ENCODE measurements at places on chromosomes 12 and 14.
A peak's percentile ranks its signal among the peaks of the same experiment; 100 is the strongest.

GRCh38 chr14:56027916-56028712, 90.1 kb upstream of the PELI2 start:
- DNase-seq, result no peak

DNA sequence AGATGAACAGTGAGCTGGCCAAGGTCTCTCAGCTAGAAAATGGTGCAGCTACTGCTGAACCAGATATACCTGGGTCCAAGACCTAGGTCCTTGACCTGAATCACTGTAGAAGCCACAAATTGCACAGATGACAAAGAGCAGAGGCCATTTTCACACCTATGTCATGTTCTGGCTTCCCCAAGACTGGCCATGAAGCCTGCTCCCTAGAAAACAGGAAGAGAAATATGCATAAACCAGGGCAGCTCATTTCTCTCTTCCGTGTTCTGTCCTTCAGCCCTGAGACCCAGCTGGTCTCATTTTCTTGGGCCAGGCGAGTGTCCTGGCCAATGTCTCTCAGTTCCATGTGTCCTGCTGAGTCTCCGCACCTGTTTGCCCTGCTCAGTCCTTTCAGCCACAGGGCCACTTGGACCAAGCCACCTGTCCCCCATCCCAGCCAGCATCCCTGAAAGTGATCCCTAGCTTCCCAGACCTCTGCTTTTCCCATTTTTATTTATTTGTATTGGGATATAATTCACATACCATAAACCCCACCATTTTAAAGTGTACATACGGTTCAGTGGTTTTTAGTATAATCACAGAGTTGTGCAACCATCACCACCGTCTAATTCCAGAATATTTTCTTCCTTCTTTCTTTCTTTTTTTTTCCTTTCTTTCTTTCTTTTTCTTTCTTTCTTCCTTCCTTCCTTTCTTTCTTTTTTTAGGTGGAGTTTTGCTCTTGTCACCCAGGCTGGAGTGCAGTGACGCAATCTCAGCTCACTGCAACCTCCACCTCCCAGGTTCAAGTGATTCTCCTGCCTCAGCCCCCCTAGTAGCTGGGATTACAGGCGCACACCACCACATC, 27.0 kb downstream of the P2RX7 start:
- no peak for DNase-seq

- no peak for DNase-seq
These were observed 175.8 kb downstream of the DERA start for GRCh38 chr12:16086942-16087341.

DNA sequence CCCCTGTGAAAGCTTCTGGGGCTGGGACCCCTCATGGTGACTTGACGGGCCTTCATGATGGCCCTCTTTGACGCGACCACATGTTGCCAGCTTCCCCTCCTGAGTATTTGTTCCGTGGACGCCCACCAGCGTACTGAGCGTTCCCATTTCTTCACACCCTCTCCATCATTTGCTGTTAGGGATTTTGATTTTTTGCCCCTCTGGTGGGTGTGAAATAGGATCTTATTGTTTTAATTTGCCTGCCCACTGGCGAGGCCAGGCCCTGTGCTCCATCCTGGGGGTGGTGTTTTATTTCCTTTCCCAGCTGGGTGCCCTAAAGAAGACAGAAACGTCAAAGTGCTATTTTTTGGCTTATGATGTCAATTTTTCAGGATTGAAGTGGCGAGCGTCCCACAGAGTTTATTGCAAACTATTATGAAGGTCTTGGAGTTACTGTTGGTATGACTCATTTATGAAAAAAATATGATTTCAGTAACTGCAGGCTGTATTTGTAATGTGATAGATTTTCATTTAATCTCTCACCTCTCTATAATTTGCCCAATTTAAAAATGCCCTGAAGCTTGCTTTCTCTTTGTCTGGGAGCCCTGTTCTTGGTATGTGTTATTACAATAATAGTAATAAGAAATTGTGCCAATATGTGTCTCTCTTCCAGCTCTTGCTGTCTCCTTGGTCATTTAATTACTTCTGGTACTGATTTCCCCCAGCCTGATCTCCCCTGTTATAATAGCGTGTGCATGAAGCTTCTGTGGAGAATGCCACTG, 99.6 kb downstream of the SLC25A47 start:
- no peak for DNase-seq

DNA sequence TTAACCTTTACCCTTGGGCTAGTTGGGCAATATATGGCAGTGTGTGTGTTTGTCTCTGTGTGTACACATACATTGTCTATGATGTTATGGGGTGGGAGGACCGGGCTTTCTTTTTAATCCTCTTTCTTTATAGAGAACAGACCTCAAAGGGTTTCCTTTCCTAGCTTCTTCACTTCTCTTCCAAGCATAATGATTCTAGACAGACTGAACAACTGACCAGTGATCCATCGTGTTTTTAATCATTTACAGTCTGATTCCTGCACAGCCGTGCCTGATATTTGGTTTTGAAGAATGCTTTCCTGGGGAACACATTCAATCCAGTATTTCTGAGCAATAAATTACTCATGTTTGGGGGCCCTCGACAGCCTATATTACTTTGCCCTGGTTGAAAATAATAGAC, 481.1 kb upstream of the DCN start:
- DNase-seq, result no peak

- DNase-seq, result no peak
These were observed 670 bp upstream of the BEGAIN start for GRCh38 chr14:100587763-100588411.

GRCh38 chr12:43111608-43112007, 440.4 kb downstream of the ADAMTS20 start:
- no peak for DNase-seq

- no peak for DNase-seq
These were observed 62.5 kb downstream of the SLC38A6 start for GRCh38 chr14:61043506-61043905.

GRCh38 chr12:1633459-1633858, 4.4 kb downstream of the WNT5B start:
- DNase-seq, result no peak

- no peak for DNase-seq
These were observed 8.8 kb upstream of the CLECL1 start for GRCh38 chr12:9741726-9742125.

GRCh38 chr14:61695695-61696527, 598 bp downstream of the HIF1A start:
- peak; percentile 64 for DNase-seq

DNA sequence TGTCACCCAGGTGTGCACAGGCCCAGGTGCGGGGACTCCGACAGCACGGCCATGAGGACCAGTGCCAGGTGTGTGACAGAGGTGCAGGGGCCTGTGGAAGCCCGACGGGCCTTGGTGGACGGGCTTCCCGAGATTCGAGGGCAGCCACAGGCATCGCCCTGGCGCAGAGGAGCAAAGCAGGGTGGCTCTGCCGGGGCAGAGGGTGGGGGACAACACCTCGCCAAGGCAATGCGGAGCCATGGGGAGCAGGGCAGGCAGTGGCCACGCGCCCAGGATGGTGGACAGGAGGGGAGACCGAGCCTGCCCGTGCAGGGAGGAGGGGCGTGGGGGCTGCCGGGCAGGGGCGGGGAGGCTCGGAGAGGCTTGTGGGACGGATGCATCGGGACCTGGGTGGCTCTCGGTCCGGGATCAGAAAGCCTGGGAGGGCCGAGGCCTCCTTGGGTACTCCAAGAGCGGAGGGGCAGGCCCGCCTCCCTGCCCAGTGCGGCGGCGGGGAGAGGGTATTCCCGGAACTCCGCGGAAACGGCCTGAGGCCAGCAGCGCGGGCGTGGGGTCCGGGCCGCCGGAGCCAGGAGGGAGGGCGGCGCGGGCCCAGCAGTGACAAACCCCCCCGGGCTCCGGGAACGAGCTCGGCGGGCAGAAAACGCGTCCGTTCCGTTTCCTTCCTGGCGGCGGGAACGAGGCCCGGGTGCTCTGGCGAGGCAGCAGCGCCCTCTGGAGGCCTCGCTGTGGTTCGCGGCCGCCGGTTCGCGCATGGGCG, 1.6 kb downstream of the TMEM121 start:
- DNase-seq, result peak; percentile 97

GRCh38 chr14:100764471-100765115, 37.9 kb downstream of the DLK1 start:
- peak; percentile 44 for DNase-seq

GRCh38 chr12:94819011-94819410, 168.7 kb upstream of the TMCC3 start:
- DNase-seq, result no peak

DNA sequence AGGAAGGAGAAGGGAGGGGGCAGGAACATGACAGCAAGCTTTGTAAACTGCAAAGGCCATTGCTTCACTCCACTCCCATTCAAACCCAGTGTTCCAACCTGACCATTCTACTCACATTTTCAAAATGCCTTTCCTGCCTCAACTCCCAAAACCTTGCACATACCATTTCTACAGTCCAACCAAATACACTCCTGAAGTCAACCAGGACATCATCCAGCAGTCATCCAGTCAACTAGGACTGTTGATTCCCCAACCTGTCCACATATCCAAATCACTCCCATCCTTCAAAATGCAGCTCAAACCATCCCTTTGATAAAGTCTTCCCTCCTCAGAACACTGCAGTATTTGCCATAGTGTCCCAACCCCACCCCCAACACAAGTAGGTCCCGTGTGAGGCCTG, 2.9 kb downstream of the SMUG1 start:
- DNase-seq, result no peak

- DNase-seq, result no peak
These were observed 214.4 kb downstream of the FOXN3 start for GRCh38 chr14:89202413-89203190.

GRCh38 chr12:42361909-42362646, 36.1 kb downstream of the PPHLN1 start:
- DNase-seq, result no peak

DNA sequence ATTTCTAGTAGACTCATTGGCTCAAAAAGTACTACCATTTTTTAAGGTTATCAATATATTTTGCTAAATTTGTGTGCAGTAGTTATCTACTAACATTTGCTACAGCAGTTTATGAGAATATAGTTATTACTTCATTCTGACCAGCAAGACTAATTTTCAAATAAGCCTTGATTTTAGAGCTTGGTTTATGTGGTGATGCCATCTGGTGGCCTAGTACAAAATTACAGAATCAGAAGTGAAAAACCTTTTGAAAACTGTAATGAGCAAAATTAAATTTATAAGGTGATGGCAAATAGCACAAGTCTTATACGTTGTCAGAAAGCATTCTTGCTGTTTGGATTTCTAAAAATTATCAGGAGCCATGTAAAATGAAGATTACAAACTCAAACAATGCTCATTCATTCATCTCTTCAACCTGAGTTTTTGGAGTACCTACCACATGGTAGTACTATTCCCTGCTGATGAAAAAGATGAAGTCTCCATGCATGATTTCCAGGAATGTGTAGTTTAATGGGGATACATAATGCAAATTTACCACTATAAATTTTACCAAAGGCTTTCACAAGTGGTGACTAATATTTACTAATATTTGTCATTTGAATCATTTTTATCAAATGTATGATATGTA, 51.0 kb downstream of the MAGOHB start:
- DNase-seq, result peak; percentile 33

DNA sequence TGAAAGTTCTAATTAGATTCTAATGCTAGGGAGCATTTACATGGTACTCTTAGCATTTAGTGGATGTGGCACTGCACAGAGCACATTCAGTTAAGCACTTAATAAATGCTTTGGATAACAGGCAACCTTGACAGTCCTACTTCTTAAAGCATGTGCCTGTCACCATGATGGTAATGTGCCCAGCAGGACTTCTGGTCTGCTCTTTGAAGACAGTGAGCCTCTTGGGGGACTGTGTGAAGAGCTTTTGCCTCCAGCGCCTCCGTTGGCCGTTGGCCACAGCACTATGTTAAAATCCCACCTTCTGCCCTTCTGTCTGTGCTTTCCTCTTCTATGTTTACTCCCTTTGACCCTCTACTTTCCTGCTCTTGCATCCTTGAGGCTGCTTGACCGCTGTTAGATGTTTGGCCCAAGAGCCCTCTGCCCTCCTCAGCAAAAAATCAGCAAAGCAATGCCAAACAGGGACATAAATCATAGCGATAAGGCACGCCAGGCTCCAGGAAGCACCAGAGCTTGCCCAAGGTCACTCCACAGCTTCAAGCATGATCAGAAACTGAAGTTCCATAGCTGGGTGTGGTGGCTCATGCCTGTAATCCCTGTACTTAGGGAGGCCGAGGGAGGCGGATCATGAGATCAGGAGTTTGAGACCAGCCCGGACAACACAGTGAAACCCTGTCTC, 8.3 kb downstream of the CDKL1 start:
- DNase-seq, result peak; percentile 55

DNA sequence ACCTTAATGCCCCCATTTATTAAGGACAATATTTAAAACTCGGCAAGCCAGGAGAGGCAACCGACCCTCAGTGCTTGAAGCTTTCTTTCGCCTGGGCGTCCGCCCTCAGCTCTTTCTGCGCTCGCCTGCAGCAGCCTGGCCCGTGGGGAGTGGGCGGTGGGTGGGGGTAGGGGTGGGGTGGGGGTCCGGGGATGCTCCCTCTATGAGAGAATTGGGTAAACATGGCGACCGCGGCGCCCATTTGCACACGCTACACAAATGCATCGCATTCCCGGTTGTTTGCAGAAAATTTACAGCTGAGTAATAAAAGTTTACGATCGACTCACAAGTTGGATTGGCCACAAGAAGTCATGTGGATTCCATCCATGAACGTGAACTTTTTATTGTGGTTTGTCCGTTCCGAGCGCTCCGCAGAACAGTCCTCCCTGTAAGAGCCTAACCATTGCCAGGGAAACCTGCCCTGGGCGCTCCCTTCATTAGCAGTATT, 7.7 kb downstream of the HOXC8 start:
- DNase-seq, result no peak

DNA sequence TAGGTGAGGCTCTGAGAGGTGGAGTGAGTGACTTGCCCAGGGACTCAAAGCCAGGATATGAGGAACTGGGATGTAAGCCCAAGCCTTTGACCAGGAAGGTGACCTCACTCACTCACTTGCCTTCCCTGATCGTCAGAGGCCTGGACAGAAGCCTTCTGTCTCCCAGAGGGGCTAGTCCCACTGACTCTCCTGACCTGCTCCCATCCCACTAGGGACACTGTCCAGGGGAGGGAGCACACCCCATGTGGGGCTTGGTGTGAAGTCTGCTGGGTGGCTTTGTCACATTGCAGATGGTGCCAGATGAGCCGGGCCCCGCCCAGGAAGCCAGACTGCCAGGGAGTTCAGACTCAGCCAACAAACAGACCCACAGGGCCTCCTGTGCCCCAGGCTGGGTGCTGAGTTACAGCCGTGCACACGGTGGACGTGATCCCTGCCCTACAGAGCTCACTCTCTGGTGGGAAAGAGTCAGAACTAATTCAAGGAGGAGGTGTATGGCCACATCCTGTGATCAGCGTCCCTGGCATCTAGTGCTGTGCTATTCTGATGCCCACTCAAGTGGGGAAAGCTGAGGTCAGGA, 28.3 kb downstream of the MMAB start:
- no peak for DNase-seq

DNA sequence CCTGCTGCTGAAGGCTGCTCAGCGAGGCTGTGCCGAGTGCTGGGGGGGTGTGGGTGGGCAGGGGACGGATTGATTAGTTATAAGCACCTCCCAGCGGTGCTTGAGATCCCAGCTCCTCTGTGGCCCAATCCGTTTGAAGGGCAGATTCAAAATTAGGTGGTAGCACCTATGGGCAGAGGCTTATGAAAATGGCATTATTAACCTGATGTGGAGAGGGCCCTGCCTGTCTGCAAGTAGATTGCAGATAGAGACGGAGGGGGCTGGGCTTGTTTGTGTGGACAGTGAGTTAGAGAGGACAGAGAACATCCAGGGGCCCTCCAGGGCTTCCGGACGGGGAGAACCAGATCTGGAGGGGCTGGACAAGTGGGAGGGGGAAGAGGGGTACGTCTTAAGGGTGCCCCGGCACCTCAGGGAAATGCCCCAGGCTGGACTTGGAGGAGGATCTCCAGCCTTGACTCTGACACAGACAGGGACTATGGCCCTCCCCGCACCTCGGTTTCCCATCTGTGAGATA, at the start of gene RTL1:
TSS of gene RTL1 (minus strand) at position 51 of the 514 bp plus-strand sequence. CDS start 18,934 bp downstream, outside the sequence.
- no peak for DNase-seq

All from iPS-NIHi11 (cell line).